ENCODE measurements at places on chromosomes 3 and 15.

- no peak for DNase-seq
Observed at GRCh38 chr3:140830391-140830790, 111.2 kb upstream of the SLC25A36 start.

DNA sequence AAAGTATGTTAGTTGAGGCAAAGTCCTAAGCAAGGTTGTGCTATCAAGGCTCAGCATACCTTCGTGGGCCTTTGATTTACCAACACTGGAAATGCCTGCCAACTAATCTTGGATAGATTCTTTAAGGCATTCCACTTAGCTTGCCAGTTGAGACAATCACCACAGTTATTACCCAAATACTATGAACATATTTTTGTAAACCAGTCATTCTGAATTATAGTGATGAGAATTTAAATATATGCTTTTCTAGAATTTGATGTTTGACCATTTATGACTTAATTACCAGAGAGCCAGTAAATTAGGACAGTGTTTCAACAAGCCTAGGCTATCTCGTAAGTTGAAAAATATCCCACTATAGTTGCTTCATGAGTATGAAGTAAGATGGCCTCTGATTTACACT, 15.5 kb downstream of the TRIM59 start:
- no peak for DNase-seq

GRCh38 chr3:116809208-116809607, 99.6 kb downstream of the TUSC7 start:
- DNase-seq = no peak

GRCh38 chr3:108882762-108883161, 60.2 kb downstream of the TRAT1 start:
- no peak for DNase-seq

DNA sequence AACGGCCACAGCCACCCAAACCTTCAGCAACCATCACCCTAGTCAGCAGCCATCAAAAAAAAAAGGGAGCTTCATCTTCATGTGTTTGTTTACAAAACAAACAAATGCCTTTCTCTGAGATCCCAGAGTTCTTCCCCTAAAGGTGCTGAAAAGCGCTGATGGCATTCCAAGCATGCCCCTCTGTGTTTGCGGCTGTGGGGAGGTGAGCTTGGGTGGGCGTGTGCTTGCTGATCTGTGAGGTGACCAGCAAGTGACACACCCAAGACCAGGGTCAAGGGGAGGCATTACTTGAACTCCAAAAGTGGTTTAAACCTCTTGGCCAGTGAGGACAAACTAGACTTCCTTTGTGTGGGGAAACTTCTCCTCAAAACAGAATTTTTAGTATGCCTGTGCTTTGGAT, 81.5 kb downstream of the DHX36 start:
- DNase-seq = peak; percentile 46
